ENCODE measurements at places on chromosomes 12 and 14.
A peak's percentile ranks its signal among the peaks of the same experiment; 100 is the strongest.

- no peak for DNase-seq
Measured at GRCh38 chr12:95351748-95352147, 122.2 kb upstream of the METAP2 start.

- DNase-seq = no peak
Measured at GRCh38 chr12:127165567-127166392, 1101.2 kb upstream of the TMEM132C start.

DNA sequence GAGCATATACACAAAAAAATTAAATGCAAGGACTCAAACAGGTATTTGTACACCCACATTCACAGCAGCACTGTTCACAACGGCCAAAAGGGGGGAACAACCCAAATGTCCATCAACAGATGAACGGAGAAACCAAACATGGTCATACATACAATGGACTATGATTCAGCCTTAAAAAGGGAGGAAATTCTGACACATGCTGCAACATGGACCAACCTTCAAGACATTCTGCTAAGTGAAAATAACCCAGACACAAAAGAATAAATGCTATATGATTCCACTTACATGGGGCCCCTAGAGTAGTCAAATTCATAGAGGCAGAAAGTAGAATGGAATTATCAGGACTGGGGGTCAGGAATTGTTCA lies 29.5 kb downstream of the ACTN1 start:
- peak; percentile 76 for DNase-seq

DNA sequence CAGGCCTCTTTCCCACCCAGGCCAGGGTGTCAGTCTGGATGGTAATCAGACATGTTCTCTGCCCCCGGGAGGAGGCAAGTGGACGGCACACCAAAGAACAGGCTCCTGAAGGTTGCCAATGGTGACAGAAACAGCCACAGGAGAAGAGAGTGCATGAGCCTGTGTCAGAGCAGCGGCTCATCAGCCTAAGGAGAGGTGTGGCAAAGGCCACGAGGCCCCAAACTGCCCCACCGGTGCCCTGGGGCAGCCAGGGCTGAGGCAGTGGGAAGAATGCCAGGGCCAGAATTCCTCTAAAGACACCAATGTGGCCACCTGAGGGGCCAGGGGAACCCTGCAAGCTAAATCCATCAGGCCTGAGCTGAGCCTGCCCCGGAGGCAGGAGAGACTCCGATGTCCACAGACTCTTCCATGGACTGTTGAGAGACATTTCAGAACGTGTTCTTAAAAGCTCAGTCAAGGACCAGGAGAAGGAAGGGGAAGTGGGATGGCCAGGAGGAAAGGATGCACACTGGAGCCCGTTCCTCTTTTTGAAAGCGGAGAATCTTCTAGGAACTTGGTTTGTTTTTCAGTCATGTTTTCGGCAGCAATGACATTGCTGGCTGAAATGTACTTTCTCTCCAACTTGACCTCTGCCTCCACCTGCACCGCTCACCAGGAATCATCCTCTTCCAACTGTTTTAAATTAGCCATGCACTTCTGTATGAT lies 176.3 kb upstream of the FKBP4 start:
- no peak for DNase-seq

DNA sequence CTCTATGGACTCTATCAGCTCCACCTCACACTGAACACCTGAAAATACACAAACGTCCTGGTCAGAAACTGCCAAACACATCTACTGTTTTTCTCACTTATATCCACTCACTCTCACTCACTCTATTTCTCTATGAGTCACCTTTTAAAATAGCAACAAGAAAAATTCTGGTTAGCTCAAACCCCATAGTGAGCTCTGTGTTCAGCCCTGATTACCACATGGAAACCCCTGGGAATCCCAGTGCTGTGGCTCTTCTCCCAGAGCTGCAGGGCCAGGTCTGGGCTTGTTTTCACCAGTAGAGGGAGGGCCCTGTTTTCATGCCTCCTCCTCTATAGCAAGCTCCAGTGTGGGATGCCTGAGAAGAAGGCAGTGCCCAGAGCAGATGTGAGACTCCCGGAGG lies 1126.1 kb downstream of the TMEM121 start:
- peak; percentile 49 for DNase-seq

DNA sequence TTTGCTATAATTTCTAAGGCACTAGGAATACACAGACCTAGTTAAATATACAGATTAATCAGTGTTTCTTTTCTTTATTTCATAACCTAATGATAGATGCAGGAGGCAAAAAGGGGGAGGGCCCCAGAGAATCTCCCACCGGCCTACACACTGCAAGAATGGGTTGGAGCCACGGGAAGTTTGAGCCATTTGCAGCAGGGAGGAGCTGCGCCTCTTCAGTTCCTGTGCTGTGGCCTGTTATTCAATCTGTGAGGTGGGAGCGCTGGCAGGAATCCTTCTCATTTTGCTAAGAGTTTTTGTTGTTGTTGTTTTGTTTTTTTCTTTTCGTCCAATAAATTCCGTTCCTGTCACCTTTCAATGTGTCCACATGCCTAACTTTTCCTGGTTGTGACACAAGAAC lies 251.3 kb upstream of the RPL10L start:
- DNase-seq = no peak

- no peak for DNase-seq
Measured at GRCh38 chr12:60349232-60349978, 753.6 kb downstream of the SLC16A7 start.

GRCh38 chr14:38209572-38210557 lies 2.2 kb downstream of the SSTR1 start:
- peak; percentile 58 for DNase-seq

- DNase-seq = peak; percentile 92
Measured at GRCh38 chr14:55102141-55102621, 26.9 kb upstream of the LGALS3 start.

DNA sequence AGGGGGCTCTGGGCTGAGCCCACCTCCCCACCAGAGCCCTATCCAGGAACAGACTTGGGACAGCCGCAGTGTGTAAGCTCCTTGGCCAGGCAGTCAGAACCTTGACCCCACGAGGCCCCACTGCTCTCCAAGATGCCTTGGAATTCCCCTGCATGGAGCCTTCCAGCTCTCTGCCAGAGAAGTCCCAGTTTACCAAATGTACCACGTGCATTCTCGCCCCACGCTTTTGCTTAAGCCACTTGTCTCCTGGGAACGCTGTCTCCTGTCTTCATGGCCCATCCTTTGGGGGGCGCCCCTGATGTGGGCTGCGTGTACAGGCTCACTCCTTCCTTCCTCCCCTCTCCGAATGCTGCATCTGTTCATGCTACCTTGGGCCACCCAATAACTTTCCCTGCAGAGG lies 7.9 kb downstream of the FAIM2 start:
- DNase-seq = no peak

- DNase-seq = no peak
Measured at GRCh38 chr14:23281247-23281646, 4.7 kb downstream of the HOMEZ start.

- no peak for DNase-seq
Measured at GRCh38 chr12:23359975-23360701, 589.3 kb downstream of the SOX5 start.

DNA sequence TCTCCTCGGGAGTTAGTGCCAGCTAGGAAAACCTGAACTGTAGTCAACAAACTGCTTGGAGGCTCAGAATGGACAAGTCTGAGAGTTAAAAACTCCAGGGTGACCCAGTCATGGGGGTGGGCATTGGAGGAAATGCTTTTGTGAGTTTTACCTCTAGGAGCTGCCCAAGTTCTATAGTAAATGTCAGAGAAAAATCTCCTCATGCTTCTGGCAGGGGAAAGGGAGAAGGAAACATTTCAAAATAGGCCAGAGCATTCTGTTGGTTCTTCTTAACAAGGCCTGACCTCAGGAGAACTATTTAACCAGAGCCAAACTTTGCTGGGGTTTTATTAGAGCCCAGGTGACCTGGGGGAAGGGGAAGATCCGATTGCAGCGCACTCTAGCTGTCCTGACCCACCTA lies 12.3 kb downstream of the NINJ2 start:
- DNase-seq = no peak
